ENCODE measurements at places on chromosomes 6 and 20.

DNA sequence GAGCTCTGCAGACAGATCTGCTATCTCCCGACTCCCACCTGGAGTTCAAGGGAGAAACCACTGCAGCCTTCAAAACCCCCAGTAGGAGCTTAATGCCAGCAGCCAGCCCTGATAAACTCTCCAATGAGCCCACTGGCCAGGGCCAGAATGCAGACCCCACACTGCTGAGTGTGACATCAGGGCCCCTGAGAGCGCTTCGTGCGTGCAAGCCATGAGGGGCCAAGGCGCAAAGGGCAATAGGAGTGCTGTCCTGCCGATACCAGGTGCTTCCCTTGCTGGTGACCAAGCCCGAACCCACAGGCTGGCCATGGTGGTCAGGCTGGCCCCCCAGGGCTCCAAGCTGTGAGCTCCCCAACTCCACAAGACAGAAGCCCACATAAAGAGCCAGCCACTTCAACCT lies 33.2 kb upstream of the CST7 start:
- DNase-seq = no peak

DNA sequence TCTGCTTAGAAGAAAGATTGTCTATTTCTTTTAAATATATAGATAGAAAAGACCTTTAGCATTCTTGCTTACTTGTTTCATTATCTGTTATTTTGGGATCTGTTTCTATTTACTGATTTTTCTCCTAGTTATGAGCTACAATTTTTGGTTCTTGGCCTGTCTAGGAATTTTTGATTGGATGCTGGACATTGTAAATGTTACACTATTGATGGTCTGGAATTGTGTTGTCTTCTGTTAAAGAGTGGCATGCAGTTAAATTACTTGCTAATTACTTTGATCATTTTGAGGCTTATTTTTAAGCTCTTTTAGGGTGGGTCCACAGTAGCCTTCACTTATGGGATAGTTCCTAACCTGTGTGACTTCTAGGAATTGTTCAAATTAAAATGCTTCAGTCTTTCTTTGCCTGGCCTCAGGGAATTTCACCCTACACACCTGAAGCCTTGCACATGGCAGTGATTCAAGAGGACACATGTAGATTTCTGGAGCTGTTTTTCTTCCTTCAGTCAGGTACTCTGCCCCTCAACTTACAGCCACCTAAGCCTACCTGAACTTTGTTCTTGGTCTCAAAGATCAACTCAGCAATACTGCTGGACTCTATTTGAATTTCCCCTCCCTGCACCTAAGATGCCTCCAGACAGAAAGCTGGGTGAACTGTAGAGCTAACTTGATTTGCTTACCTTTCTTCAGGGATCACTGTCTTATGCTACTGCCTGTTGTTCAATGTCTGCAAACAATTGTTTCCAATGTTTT lies 66.2 kb upstream of the NNAT start:
- DNase-seq = no peak

GRCh38 chr6:159977255-159977903 lies 8.5 kb downstream of the IGF2R start:
- DNase-seq = no peak

DNA sequence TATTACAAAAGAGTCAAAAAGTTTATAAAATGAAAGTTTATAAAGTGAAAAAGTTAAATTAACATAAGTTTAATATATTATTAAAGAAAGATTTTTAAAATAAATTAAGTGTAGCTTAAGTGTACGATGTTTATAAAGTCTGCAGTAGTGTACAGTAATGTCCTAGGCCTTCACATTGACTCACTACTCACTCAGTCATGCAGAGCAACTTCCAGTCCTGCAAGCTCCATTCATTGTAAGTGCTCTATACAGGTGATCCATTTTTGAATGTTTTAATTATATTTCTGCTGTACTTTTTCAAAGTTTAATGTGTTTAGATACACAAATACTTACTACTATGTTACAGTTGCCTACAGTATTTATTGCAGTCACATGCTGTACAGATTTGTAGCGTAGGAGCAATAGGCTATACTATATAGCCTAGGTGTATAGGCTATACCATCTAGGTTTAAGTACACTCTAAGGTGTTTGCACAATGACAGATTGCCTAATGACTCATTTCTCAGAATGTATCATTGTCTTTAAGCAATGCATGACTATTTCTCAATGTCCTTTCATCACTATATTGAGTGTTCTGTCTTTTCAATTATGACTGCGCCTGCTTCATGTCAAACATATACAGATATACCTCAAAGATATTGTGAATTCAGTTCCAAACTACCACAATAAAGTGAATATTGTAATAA lies 1110.3 kb upstream of the MAP3K7 start:
- DNase-seq = no peak

DNA sequence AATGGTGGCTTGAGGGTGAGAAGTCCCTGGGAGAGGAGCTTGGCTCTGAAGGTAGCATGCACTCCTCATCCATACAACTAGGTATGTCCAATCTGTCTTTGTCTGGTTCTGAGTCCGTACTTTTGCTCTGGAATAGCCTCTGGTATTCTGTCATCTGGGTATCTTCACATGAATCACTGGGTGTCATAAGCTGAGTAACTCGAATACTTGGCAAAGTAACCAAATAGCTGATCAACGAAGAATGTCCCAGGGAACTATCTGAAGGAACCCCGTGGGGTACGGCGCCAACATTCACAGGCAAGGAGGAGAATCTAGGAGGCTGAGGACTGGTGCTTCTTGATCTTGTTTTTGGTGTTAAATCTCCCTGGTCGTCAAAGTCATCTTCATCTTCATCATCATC lies 184.8 kb downstream of the HIVEP2 start:
- no peak for DNase-seq

- no peak for DNase-seq
Observed at GRCh38 chr20:1245578-1245977, 19.7 kb downstream of the RAD21L1 start.

- DNase-seq = peak; percentile 60
Observed at GRCh38 chr20:43749734-43750294, 23.0 kb upstream of the GTSF1L start.

DNA sequence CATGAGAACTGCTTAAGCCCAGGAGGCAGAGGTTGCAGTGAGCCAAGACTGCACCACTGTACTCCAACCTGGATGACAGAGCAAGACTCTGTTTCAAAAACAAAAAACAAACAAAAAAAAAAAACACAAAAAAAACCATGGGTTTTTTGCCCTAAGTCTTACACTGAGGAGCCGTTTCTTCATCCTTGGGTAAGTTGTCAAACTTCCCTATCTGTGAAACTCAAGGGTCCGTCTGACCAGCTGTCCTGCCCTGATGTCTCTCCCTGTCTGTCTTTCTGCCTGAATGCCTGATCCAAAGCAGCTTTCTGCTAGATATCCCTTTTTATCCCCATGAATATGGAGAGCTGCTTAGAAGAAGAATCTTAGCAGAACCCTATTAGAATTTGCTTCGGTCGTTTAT lies 41.3 kb upstream of the CLDN20 start:
- DNase-seq = no peak

- no peak for DNase-seq
Observed at GRCh38 chr6:9521152-9521530, 893.7 kb downstream of the TFAP2A start.

DNA sequence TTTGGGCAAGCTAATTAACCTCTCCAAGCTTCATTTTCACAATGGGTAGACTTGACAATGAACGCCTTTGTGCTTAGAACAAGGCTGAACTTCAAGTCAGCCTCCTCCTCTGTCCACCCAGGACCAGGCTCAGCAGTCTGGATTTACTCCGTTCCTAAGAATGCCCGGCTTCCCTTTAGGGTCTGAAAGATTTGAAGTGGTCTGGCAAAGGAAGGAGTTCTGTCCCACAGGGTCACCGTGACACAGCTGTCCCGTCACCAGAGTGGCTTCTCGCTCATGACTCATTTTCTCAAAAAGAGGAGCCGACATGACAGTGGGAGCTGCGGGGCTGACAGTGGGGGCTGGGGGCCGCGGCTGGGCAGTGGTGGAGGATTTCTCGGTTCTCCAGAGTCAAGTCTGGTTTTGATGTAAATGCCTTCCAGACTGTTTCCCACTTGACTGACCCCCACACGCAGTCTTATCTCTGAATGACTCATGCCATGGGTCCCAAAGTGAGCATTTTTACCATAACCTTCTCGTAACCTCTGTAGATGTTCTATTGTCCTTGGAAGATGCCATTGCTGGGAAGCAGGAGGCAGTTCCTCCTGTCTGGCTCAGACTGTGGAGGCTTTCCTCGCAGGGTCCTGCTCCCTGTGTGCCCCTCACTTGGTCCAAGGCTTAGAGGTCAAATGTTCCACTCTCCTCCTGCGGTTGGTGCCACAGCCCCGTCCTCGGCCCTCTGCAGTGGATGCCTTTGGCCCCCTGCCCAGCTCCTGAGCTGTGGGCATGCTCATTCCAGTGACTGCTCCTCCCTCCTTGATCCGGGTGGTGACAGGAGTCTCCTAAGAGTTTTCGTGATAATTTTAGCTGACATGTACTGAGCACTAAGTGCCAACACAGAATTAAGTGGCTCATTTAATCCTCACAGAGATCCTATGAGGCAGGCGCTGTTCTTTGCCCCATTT lies 253.1 kb downstream of the FNDC1 start:
- DNase-seq = no peak

DNA sequence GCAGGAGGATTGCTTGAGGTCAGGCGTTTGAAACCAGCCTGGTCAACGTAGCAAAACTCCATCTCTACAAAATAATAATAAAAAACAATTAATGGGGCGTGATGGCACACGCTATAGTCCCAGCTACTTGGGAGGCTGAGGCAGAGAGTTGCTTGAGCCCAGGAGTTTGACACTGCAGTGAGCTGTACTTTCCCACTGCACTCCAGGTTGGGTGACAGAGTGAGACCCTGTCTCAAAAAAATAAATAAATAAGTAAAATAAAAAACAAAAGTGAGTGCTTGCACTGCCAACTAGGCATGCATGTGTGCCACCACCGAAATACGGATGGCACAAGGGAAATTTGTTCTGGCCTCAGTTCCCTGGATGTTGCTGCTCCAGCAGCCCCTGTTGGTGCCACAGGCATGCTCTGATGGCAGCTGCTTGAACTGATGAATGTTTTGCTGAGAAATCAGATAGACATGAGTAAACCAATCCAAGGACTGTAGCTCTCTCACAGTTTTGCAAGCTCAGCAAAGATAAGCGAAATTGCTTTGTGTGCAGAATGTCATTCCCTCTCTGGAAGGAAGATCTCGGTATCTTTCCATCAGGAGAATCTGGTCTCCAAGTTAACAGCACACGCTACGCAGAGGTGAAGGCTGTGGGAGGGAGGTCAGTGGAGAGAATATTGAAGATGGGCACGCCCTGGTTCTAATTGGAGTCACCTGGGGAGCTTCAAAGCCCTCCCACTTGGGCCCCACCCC lies 188.0 kb upstream of the SLC24A3 start:
- DNase-seq = no peak

DNA sequence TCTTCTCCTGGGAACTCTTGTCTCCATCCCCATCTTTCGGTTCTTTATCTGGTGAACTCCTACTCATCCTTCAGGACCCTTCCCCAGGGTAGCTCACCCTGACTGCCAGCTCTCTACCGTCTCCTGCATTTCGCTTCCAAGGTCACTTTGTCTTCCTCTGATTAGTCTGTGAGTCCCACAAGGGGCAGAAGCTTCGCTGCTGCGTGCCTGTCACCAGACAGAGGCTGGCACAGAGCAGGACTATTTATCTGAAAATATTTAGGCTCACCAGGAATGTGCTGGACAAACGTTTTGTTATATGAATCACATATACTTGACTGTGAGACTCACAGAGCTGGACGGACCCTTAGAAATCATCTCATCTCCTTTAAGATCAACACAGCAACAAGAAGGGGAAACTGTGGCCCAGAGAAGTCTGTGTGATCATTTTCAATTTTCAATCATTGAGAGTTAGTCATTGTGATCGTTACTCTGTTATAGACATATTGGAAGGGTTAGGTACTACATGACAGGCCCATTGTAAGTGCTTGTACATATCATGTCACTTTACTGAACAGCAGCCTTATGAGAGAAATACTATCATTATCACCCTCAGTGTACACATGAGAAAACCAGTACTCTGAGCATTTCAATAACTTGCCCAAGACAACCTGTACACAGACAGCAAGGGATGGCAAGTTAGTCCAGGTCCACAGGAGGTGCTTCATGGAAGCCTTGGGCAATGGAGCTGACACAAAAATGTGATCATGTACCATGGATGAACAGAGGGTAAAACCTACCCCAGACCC lies 51.4 kb downstream of the JPH2 start:
- DNase-seq = no peak

DNA sequence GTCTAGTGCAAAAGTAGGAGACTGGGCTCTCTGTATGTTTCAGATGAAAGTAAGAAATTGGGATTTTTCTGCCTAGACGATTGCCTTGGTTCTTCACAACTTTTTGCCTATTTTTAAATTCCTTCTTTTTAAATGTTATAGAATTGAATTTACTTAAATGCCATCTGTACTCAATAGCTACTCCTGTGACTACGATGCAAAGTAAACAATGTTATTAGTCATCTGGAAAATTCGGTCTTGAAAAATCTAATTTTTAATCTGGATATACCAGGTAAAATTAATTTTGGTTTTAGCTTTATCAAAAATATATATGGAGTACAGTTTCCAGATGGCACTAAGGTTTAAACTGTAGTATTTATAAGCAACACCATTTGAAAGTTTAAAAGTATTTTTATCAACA lies 472.2 kb downstream of the UTRN start:
- DNase-seq = no peak

- no peak for DNase-seq
Observed at GRCh38 chr6:168457653-168457934, 16.6 kb downstream of the SMOC2 start.

DNA sequence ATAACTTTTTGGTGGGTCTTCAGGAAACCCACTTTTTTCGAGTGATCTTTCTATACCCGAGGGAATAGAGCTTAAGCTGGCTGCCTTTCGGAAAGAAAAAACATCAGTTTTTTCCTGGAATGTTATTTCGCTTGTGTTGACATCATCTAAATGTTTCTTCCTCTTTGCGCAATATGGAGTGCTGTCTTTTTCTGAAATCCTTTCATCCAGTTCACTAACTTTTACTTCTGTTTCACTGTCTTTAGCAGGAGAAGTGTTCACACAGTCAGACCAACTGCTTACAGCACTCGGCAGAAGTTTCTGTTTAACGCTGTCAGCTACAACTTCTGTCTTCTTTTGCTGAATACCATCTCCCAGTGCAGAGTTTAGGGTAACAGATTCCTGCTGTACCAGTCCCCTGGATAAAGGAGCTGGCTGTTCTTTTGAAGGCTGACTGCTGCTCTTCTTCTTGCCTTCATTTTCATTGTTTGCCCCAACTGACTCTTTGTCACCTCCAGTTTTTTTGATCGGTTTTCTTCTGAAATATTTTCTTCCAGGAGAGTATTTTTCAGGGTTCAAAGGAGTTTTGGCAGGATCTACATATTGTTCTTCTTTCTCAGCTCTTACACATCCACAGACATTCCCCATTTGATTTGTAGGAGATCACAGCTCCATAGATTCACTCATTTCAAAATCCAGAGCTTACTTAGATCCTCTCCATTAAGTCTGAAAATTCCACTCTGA lies 50.0 kb upstream of the DST start:
- DNase-seq = no peak

- DNase-seq = no peak
Observed at GRCh38 chr6:100614386-100614785, 149.7 kb upstream of the SIM1 start.
